ENCODE measurements at places on chromosomes 13 and 19. TPM values are rescaled to one million over a fixed set of nuclear protein-coding genes. Genes with fewer than 3 reads are reported as not detected.

F2RL3 gene
- 0.63 TPM for total RNA-seq

KLK10 gene
- not detected for total RNA-seq

LMTK3 gene
- total RNA-seq, result 0.42 TPM

CYP2A6 gene
- not detected for total RNA-seq

CCDC61 gene
- 3.2 TPM for total RNA-seq

FGF22 gene
- not detected for total RNA-seq

GRK1 gene
- total RNA-seq, result 0.05 TPM

DAND5 gene
- not detected for total RNA-seq

TUBA3C gene
- total RNA-seq, result not detected

FAM83E gene
- total RNA-seq, result 0.58 TPM

DNA sequence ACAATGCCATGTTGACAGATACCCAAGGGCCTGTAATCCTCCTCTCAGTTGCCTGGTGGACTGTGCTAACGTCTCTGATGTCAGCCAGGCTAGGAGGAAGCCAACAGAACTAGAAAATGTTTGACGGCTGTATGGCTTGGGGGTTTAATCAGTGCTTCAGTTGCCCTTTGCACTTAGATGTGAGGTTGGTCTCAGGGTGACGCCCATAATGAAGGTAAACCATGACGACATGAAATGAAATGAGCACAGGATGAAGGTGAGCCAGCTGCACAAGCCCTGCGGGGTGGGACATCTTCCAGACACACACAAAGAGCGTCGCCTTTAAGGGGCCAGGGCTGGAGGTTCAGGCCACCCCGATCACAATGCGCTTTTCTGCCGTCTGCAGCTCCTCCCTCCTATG is 127.2 kb downstream of the CRYL1 start:
- no peak for DNase-seq

DNA sequence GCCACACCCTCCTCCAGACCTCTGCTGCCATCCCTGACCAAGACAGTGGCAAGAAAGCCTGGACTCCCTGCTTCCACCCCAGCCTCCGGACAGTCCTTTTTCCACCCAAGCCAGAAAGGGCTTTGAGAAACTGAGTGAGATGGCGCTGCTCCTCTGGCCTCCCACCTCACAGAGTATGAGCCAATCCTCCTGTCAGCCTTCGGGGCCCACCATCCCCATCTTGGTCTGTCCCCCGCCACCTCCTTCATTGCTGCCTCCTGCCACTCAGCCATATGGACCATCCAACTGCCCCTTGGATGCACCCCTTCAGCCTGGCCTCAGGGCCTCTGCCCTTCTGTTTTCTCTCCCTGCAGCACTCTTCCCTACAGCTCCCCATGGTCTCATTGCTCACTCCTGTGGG is 125.7 kb downstream of the CRYL1 start:
- DNase-seq, result no peak

DNA sequence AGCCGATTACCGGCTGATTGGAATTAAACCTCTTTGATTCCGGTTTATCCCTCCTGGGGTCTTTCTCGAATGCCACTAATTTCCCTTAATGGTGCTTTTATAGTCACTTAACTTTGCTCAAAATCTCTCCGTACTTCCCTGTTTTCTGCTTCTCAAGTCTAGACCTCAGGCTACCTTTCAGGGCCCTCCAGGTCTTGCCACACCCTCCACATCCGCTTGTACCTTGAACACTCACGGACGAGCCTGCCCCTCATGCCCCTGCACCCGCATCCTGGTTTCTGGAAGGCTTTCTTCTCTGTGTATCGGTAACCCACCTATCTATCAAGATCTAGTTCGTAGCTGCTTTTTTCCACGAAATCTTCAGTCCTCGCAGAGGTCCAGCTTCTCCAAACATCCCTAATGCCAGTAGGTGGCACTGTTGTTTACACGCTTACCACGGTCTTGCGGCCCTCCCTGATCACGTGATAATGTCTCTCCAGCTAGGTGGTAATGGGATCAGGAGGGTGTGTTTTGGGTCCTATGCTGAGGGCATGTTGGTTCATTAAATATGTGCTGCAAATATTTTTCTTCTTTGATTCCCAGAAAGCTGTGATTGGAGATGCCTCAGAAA is 13.8 kb downstream of the ATP12A start:
- peak; percentile 15 for DNase-seq

DNA sequence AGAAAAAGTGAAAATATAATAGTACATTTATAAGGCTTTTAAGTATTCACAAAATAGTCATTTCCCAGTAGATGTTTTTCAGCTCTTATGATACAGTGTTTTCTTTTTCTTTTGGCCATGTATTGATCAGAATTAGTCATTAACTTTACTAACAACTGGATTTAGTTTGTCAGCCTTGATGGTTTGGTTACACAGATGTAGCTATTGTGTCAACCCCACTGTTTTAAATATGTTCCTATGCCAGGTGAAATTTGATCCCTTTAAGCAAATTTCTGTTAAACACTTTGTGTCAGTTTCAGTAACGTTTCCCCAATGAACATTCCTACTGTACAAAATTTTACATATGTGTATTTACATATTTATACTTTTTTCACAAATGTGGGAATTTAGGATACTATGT is 261.5 kb upstream of the STARD13 start:
- DNase-seq, result no peak

DNA sequence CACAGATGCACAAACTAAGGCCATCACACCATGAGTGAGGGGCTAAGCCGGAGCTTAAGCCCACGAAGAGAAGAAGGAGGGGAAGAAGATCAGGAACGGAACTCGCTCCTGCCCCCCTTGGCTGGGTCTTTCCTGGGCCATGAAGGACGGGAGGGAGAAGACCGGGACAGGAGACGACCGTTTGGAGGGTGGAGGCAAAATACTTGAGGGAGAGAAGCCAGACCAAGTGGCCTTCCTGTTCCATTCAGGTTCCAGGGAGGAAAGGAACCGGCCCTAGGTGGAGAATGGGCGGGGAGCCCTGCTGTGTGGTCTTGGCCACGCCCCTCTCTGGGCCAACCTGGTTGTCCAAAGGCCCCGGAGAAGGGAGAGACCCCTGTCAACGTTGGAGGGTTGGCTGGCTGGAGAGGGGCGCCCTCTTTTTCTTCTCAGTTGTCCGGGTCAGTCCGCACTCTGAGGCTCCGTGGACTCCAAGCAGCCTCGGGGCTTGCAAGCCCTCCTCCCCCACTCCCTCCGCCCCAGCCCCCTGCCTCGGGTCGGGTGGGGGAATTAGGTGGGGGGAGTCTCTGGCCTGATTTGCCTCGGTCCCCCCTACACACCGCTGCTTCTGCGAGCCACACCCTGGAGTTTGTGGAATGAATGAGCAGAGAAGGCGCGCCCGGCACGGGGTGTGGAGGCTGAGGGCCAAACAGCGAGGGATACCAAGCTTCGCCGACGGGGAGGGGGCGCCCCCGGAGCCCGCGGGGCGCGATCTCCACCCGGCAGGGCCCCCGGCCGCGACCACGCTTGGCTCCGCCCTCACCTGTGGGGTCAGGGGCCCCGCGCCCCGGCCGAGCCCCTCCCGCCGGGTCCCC is 757 bp downstream of the FBN3 start:
- DNase-seq, result no peak

GRCh38 chr19:9132422-9132821 is 5.7 kb upstream of the OR7G3 start:
- no peak for DNase-seq

GRCh38 chr13:49604570-49604969 is 19.2 kb upstream of the RCBTB1 start:
- no peak for DNase-seq

DNA sequence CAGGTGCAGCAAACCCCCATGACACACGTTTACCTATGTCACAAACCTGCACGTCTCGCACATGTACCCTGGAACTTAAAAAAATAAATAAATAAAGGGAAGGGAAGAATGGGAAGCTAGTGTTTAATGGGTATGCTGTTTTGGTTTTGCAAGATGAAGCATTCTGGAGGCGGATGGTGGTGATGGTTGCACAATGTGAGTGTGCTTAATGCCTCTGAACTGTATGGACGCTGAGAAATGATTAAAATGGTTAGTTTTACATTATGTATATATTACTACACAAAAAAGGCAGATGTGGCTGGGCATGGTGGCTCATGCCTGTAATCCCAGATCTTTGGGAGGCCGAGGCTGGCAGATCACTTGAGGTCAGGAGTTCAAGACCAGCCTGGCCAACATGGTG is 17.8 kb downstream of the NFILZ start:
- DNase-seq, result no peak

DNA sequence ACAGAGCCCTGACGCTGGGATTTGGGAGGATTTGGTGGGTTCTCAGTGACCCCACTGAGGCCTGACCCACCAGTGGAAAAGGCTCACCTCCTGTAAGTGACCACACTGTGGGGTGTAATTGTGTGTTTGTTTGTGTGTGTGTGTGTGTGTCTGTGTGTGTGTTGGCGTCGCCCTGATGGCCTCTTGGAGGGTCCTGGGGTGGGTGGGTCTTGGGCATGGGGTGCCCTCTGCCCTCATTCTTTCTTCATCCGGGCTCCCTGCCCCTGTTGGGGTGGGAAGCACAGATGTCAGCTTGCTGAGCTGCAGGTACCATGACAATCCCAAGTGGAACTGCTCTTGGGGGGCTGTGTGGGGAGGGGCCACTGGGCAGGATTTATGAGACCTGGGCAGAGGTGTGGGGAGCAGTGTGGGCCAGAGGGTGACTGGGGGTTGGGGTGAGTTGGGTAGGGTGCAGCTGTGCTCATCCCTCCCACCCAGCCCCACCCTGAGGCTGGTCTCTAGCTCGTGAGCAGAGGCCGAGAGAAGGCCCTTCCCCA is 22.8 kb downstream of the WTIP start:
- no peak for DNase-seq

DNA sequence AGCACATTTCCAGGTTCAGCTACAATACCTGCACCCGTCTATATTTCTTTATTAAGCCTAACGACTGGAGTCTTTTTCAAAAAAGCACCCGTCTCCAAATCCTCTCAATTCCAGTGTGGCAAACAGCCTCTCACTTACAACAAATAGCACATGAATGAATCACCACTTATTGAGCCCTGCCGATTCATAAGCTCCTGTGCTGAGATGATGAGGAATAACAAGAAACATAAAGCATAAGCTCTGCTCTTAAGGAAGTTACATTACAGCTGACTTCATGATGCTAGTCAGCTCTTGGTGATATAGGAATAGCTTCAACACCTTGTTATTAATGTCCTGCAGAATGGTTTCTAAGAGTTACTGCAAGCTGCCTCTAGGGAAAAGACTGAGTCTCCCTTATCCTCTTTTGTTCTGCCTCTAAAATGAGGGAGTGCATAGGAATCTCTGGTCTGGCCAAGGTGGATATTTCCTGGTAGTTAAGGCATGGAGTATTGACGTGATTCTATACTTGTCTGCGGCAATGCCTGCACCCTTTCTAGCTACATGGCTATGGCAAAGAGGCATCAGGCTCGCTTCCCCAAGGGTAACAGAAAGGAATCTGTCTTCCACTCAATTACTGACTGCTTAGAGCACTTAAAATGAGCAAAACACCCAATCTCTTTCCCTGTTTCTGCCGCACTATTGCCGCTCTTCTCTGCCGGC is 195.7 kb downstream of the KLF12 start:
- DNase-seq, result no peak

GRCh38 chr19:13100031-13100588 is 2.5 kb downstream of the LYL1 start:
- DNase-seq, result no peak

GRCh38 chr13:64704121-64704649 is 2526.0 kb downstream of the PCDH9 start:
- no peak for DNase-seq

DNA sequence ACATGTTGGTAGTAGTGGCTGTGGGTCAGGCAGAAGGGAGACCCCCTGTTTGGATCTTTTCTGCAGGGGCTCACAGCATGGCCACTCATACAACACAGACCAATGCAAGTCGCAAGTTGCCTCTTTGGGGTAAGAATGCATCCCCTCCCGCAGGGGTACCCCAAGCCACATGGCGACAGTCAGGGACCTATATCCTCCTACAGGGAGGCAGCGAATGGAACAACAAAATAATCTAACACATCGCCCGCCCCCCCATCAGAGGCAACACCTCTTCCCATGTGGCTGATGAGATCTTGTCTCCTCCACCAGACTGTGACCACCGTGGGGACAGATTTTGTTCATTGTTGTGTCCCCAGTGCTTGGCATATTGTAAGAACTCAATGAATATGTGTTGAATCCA is 40.7 kb upstream of the PNMA8B start:
- no peak for DNase-seq

GRCh38 chr13:68078469-68078868 is 848.3 kb upstream of the PCDH9 start:
- no peak for DNase-seq

- peak; percentile 57 for DNase-seq
Observed at GRCh38 chr19:49442771-49443365, 1.5 kb upstream of the SLC17A7 start.

- no peak for DNase-seq
Observed at GRCh38 chr19:918481-919198, 1.5 kb downstream of the KISS1R start.

- no peak for DNase-seq
Observed at GRCh38 chr19:708154-709143, at the start of gene PALM. Gene PALM, plus strand, starts transcription at chr19:708935. Its CDS starts 212 bp downstream, at chr19:709147.

DNA sequence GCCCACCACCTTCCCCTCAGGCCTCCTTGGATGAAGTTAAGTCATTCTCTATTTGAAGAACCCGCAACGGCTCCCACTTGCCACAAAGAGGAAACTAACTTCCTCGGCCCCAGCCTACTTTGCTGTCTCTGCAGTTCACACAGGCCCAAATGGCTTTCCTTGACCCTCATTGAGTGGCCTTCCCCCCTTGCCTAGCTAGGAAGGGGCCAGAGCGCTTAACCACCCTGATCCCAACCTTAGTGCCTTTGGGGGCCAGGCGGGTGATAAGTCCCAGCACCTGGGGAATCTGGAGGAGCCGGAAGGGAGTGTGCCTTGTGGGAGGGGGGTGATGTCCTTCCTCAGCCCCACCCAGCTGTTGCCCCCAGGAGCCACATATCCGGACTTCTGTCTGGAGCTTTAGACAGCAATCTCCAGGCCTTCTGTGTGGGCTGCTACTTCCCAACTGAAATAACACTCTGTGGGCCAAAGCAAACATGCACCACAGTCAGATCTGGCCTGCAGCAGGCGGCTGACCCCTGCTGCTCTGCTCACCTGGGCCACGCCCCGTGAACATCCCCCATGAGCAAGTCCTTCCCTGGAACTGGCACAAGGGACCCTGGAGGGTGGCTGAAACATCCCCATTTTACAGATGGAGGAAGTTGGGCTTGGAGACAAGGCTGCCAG is 10.5 kb downstream of the NECTIN2 start:
- no peak for DNase-seq

GRCh38 chr13:33227927-33228647 is 57.5 kb downstream of the STARD13 start:
- no peak for DNase-seq
